Suprapubic skin (tissue), 4 donors: ENCODE measurements at places on chromosomes 11 and 22.

GRCh38 chr11:123477205-123477907, 47.3 kb downstream of the GRAMD1B start:
- DNase-seq: no peak

DNA sequence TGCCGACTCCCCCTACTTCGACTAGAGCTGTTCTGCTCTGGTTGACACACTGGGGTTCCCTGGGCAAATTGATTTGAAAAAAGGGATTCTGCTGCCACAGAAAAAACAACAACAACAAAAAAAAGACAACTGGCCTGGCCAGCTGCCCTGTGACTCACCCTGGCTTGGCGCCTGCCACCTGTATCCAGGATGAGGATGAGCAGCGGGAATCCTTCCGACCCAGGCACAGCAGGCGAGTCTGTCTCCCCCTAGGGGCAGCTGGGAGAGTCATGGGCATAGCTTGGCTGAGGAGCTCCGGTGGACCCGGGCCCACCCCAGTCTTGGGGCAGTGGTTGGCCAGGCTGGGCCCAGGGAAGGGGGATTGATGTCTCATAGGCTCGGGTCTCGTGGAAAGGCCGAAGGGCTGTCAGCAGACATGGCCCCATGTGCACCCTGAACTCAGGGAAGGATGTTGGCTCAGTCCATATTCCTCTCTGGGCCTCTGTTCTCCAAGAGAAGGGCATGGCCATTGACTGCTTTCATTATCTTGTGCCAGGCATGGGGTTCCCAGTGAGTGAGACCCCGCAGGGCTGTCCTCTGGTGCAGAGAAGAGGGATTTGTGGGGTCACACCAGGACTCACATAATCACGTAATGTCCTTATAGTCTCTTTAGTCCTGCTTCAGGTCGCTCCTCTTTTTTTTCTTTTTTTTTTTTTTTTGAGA, 10.4 kb upstream of the SUN2 start:
- DNase-seq: peak; percentile 78

DNA sequence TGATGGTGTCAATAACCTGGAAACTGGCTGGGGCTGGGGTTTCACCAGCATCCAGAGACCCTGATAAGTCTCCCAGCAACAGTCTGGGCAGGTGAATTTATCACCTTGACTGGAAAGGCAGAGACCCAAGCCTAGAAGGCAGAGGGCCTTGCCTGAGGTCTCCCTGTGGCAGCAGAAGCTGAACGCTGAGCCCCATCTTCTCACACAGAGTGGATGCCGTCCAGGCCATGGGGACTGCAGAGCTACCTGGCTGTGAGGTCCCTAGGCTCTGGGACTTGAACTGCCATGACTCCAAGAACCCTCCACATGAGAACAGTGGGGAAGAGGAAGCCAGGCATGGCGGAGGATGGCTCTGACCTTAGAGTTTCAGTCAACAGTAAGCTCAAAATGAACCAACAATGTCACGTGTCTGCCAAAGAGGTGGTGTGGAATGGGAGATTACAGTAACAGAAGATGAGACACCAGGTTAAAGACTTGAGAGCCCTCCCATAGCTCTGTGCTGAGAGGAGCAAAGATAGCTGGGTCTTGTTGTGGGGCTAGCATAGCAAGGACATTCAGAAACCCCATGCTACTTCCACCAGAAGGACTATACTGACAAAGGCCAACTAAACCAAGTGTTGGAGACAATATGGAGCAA, 79.1 kb upstream of the LINC01488 start:
- DNase-seq: no peak

DNA sequence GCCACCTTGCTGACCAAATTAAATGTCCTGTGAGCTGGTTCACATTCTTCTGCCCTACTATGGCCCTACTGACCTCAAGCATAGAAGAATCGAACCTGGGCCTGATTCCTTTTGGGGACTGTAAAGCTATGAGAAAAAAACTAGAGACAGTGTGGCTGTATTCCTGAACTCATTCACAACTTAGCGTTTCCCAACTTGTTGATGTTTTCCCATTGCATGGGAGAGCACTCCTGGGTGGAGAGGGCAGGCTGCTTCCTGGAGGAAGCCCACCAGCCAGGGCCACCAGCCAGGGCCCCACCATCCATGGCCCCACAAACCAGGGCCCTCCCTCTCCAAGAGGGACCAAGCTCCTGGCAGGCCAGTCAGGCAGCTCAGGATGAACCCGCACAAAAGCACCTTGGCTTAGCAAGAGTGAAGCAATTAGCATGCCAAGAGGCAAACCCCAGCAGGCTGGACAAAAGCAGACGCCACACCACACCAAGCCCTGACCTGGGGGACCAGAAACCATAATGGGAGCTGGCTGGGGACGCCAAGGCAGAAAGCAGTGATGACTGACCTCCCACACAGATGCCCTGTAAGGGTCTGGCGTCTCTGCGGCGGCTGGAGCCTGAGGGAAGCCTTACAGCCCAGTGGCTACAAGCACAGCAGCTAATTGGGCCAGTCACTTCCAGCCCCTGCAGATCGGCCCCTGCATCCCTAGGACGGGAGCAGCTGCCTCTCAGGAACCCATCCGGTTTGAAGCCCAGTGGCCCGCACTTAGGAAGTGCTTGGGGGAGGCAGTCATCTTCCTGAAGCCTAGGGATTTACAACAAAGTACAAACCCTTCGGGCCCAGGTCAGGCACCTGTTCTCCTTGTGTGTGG, 2.1 kb downstream of the CERK start:
- DNase-seq: no peak

GRCh38 chr11:122025757-122026156, 90.3 kb downstream of the BLID start:
- no peak for DNase-seq

DNA sequence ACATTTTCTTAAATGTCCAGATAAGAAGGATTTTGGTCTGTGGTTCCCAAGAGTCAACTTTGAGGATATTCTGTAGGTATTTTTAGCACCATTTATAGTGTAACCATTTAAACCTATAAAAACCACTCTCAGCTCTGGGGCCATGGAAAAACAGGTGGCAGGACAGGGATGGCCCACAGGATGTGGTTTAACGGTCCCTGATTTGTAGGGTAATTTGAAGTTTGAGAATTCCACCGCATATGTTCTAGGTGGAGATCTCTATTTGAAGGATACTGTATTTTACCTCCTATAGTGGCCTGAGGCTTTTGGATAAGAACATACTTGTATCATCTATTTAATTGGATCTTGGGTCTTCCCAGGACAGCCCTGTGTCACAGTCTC, 62.4 kb upstream of the IGLL5 start:
- no peak for DNase-seq

GRCh38 chr22:27591060-27591459, 210.5 kb downstream of the MN1 start:
- no peak for DNase-seq

- peak; percentile 65 for DNase-seq
Observed at GRCh38 chr22:38236786-38237185, 35.0 kb downstream of the MAFF start.

DNA sequence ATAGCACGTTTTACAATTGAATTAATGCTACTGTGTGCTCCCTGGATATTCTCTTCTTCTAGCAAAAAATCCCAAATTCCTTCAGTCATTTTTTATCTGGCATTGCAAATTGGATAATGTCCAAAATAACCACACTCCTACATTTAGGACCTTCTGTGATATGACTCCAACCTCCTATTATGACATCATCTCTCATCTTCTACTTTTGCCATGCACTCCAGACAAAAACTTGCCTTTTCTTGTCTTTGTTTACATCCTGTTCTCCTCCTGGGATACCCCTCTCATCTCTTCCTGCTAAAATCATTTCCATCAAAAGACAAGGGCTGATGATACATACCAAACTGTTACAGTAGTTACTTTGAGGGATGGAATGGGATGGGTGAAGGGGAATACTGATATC, 20.6 kb upstream of the TMEM218 start:
- no peak for DNase-seq

DNA sequence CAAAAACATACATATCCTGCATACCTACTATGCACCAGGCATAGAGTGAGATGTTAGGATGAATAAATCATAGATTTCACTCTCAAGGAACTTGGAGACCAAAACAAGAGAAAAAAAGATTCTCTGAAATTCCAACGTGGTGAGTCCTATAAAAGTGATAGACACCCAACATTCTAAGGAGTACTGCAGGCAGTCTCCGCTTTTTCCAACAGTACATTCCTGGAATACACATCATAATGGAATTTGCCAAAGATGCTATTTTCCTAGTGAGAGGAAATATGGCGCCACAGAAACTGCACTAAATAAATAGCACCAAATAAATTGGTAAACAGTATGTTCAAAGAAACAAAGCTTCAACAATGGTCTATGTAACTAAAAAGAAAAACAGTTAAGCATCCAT, 6.0 kb downstream of the TMEM123 start:
- no peak for DNase-seq

- peak; percentile 66 for DNase-seq
Observed at GRCh38 chr11:134062265-134063123, 6.4 kb upstream of the JAM3 start.

DNA sequence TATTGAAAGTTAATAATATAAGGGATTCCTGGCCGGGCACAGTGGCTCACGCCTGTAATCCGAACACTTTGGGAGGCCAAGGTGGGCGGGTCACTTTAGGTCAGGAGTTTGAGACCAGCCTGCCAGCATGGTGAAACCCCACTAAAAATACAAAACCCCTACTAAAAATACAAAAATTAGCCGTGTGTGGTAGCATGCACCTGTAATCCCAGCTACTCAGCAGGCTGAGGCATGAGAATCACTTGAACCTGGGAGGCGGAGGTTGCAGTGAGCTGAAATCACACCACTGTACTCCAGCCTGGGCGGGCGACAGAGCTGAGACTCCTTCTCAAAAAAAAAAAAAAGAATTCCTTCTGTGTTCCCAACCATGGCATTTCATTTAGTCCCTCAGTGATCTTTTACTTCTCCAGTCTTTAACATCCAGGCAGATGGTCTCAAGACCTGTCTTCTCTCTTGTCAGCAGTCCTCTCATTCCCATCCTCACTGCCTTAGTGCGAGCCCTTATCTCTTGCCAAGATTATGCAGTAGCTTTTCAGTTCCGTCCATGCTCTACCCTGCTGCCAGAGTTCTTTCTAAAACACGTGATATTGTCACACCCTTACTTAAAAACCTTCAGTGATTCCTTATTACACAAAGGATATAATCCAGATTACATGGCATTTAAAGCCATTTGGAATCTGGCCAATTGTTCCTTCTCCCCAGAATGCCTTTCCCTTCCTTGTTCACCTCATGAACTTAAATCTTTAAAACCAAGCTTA, 17.9 kb downstream of the RTN3 start:
- no peak for DNase-seq

- no peak for DNase-seq
Observed at GRCh38 chr11:89175796-89176195, 1.9 kb upstream of the TYR start.

DNA sequence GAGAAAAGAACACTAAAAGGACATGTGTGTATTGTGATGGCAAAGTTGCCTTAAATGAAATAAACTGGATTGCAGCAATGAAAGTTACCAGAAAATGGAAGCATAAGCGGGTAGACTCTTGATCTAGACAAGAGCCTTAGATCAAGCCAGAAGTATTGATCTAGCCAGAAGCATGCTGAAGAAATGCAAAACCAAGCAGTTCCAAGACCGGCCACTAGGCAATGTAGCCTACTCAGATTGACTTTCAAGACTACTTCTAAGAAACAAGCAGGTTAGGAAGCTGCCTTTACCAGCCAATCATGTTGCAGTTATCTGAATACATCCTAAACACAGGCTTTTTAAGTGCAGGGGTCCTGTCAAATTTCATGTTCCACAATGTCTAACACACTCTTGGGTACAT, 54.6 kb downstream of the KCNA4 start:
- no peak for DNase-seq

DNA sequence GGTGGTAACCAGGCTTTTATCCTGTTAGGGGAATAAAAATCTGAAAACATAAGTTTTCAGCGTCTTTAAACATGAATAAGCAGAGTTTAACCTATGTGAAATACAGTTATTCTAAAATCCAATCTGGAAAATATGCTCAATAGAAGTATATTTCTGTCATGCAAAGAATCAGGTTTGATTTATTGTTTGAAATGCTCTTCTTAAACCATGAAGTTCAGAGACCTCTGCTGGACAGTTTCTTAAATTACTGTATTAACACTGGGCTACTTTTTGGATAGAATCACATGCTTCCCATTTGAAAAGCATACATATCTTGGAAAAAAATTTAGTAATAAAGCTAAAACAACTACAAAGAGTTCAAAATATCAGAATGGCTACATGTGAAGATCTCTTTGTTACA, 25.4 kb downstream of the APIP start:
- DNase-seq: no peak

GRCh38 chr11:130783323-130783722, 133.0 kb downstream of the SNX19 start:
- no peak for DNase-seq

- no peak for DNase-seq
Observed at GRCh38 chr11:117505285-117505970, 177.8 kb downstream of the CEP164 start.
